ENCODE measurements at places on chromosomes 5 and 9. TPM values are rescaled to one million over a fixed set of nuclear protein-coding genes. Genes with fewer than 3 reads are reported as not detected.

Gene CDH9
- 3.6 TPM for total RNA-seq

Gene TEX48
- total RNA-seq: not detected

Gene COL23A1
- 2.9 TPM for total RNA-seq

Gene DBH
- total RNA-seq: 1.8 TPM

GRCh38 chr5:74510476-74511075 is 130.0 kb downstream of the ENC1 start:
- no peaks in the 10 kb centered on the region for H3K27me3 ChIP-seq
- H3K4me3 ChIP-seq: no peak overlapping the region
- peaks cover 6% of the 10 kb centered on the region for H3K4me1 ChIP-seq
- no peak overlapping the region for H3K27ac ChIP-seq
- no peak for DNase-seq

DNA sequence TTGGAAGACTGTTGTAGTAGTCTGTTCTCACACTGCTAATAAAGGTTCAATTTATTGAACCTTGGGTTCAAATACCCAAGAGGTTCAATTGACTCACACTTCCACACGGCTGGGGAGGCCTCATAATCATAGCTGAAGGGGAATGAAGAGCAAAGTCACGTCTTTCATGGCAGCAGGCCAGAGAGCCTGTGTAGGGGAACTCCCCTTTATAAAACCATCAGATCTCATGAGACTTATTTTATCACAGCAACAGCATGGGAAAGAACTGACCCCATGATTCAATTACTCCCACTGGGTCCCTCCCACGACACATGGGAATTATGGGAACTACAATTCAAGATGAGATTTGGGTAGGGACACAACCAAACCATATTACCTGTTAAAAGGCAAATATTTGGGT is 268.2 kb downstream of the TMEM167A start:
- no peak for DNase-seq
- no peak overlapping the region for H3K27ac ChIP-seq
- H3K4me3 ChIP-seq: no peak overlapping the region
- H3K36me3 ChIP-seq: no peaks in the 10 kb centered on the region
- H3K4me1 ChIP-seq: peaks cover 12% of the 10 kb centered on the region

- DNase-seq: no peak
- no peaks in the 10 kb centered on the region for H3K36me3 ChIP-seq
These were observed 215.8 kb upstream of the TRIM32 start for GRCh38 chr9:116471093-116471906.

GRCh38 chr5:92836855-92837755 is 743.9 kb downstream of the NR2F1-AS1 start:
- H3K36me3 ChIP-seq: no peaks in the 10 kb centered on the region
- peaks cover 2% of the 10 kb centered on the region for H3K4me1 ChIP-seq
- no peak overlapping the region for H3K27ac ChIP-seq
- no peak for DNase-seq

DNA sequence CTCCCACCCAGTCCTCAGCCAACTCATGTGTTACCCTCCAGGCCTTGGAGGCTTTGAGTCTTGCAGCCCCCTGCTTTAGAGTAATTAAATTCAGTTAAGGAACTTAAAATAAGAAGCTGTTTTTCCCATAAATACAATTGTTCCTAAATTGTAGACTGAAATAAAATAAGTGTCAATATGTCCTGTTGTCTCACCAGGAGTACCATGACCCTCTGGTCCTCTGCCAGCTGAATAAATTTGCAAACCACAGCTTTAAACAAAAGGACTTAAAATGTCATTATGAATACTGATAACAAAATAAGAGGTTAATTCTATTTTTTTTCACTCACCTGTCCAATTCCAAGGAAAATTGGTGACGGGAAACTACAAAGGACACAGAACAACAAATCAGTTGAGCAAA is 15.6 kb downstream of the SLC35D2 start:
- H3K36me3 ChIP-seq: peaks cover 4% of the 10 kb centered on the region
- no peak overlapping the region for H3K4me3 ChIP-seq
- H3K4me1 ChIP-seq: no peaks in the 10 kb centered on the region

- peaks cover 8% of the 10 kb centered on the region for H3K36me3 ChIP-seq
- peaks cover 3% of the 10 kb centered on the region for H3K27me3 ChIP-seq
- H3K27ac ChIP-seq: no peak overlapping the region
- peaks cover 9% of the 10 kb centered on the region for H3K4me1 ChIP-seq
These were observed 23.7 kb downstream of the SNX30 start for GRCh38 chr9:112774006-112774996.

- H3K4me3 ChIP-seq: no peak overlapping the region
- no peaks in the 10 kb centered on the region for H3K27me3 ChIP-seq
- no peak overlapping the region for H3K27ac ChIP-seq
- no peak for DNase-seq
- H3K36me3 ChIP-seq: no peaks in the 10 kb centered on the region
These were observed 2016.3 kb upstream of the CDH9 start for GRCh38 chr5:29054694-29055093.

GRCh38 chr9:114757984-114758383 is 47.9 kb downstream of the TNFSF15 start:
- no peak for DNase-seq
- no peak overlapping the region for H3K27ac ChIP-seq
- H3K36me3 ChIP-seq: no peaks in the 10 kb centered on the region
- H3K4me1 ChIP-seq: no peaks in the 10 kb centered on the region

- no peaks in the 10 kb centered on the region for H3K4me1 ChIP-seq
- H3K27ac ChIP-seq: no peak overlapping the region
- no peak for DNase-seq
These were observed 14.8 kb upstream of the IQGAP2 start for GRCh38 chr5:76388236-76388635.
